Hippocampal formation (tissue), 2 donors: ENCODE measurements at places on chromosomes 5 and 9.

- no peak for DNase-seq
Observed at GRCh38 chr5:53350991-53351770, 129.2 kb upstream of the FST start.

- no peak for DNase-seq
Observed at GRCh38 chr5:95935553-95936100, 26.0 kb downstream of the ELL2 start.

- DNase-seq = no peak
Observed at GRCh38 chr9:94568972-94569712, 14.3 kb downstream of the PCAT7 start.

DNA sequence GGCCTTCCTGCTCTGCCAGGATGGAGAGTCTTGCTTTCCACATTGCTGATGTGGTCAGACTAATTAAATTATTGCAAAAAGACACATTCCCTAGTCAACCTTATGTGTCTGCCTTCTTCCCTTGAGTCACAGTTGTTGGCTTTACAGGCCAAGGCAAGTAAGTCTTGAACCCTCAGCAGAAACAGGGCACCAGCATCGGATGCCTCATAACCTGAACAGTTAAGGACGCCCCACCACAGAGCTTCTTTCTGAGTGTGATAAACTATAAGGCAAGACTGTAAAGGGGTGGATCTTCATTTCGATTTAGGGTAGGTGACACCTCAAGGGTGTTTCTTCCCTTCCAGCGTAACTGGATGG, 670 bp upstream of the KIF2A start:
- no peak for DNase-seq

GRCh38 chr9:134408939-134409737, 82.9 kb downstream of the RXRA start:
- no peak for DNase-seq

DNA sequence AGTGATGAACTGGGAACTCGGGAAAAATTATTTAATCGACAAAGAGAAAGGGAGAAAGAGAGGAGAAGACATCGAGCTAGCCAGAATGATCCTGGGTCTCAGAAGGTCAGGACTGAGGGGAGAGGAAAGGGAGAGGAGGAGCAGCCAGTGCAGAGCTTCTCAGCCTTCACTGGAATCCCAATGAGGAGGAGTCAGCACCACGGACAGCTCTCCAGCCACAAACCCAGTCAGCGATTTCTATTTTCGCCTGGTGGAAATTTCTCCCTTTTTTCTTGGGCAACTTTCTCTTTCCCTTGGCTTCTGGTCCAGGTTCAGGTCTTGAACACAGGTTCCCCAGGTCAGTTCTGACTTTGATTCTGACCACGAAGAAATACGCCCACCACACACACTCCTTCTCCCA, 1.6 kb upstream of the BRINP1 start:
- DNase-seq = no peak

DNA sequence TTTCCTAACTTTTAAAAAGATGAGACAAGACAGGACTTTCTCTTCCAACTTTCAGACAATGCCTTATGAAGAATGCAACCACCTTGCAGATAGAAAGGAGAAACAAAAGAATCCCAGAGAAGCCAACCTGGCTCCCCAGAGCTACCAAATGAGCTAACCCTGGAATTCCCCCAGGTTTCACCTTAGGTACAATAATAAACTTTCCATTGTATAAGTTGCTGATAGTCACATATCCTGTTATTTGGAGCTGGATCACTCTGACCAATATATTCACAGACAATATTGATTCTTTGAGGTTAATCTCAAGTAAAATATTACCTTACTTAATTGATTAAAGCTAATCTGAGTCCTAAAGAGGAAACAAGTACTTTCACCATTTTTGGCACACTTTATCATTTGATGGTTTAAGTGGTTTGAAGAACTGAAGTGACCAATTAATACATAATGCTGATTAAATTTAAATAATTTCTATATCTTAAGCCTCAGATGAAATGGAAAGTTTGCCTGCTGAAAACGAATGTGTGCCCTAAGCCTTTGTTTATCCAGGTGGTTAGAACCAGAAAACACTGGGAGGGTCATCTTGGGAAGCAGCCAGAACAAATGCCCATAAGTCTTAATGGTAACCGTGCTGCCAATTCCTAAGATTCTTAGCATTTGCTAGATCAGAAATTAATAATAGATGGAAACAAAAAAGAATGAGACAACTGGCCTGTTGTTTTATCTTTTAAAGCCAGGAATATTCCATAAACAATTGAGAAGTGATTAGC, 159.6 kb upstream of the SLC12A2 start:
- no peak for DNase-seq

GRCh38 chr5:132501961-132502931, 11.7 kb upstream of the IRF1 start:
- no peak for DNase-seq

- no peak for DNase-seq
Observed at GRCh38 chr9:32345243-32345642, 39.2 kb upstream of the ACO1 start.

DNA sequence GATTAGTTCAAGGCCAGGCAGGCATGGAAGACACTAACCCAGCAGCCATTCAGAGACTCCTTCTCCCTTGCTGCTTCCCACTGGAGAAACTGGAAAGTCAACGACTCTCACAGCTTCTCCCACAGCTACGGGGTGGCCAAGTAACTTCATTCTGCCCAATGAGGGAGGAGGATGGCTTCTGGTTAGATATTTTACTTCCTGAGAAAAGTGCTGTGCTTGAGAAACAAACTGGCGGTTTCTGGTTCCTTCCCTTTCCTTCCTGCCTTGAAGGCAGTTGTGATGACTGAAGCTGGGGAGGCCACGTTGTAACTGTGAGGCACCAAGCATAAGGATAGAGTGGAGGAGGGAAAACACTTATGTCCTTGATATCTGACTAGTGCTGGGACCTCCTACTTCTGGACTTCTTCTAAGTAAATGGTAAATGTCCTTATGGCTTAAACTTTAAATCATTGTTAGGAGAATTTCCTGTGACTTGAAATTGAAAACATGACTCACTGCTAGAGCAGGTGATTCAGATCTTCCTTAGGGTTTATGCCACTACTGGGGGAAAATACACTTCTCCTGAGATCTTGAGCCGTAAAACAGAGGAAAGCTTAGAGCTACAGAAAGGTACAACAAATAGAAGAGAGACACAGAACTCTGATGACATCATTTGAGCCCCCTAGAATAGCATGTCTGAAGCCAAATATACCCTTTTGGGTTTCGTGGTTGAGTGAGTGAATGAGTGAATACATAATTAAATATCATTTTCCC, 3.1 kb upstream of the GNPDA1 start:
- DNase-seq = no peak

DNA sequence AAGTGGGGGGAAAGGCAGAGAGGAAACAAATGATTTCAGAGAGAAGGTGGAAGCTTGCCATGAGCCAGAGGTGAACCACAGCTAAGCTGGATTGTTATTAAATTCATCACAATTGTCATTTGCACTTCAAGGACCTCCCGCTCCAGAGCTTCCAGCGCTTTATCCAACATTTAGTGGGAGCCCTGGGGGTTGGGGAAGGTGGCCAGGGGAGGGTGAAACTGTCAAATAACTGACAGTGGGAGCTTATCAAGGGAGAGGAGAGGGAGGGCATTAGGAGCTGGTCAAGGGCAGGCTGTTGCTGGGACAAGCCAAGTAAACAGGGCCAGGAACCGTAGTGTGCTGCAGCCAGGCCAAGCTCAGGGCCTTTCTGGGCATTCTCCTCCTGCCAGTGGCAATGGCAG, 71.5 kb downstream of the SIL1 start:
- DNase-seq = no peak

- no peak for DNase-seq
Observed at GRCh38 chr9:2291980-2292704, 277.0 kb downstream of the SMARCA2 start.
